RPMI8226 (cell line): ENCODE measurements at places on chromosomes 7 and 10.

DNA sequence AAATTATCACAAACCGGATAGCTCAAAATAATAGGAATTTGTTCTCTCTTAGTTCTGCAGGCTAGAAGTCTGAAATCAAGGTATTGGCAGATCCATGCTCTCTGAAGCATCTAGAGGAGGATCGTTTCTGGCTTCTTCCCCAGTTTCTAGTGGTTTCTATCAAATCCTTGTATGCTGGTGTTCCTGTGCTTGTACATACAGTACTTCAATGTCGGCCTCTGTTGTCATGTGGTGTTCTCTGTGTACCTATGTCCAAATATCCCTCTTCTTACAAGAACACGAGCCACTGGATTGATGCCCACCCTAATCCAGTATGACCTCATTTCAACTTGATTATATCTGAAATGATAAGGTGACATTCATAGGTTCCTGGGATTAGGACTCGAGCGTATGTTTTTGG is 9.8 kb upstream of the TAX1BP1 start:
- no peak for DNase-seq

GRCh38 chr7:119281181-119281846 is 991.7 kb upstream of the KCND2 start:
- DNase-seq = no peak

- no peak for DNase-seq
These were observed 147.9 kb downstream of the DGKB start for GRCh38 chr7:14754631-14755030.

DNA sequence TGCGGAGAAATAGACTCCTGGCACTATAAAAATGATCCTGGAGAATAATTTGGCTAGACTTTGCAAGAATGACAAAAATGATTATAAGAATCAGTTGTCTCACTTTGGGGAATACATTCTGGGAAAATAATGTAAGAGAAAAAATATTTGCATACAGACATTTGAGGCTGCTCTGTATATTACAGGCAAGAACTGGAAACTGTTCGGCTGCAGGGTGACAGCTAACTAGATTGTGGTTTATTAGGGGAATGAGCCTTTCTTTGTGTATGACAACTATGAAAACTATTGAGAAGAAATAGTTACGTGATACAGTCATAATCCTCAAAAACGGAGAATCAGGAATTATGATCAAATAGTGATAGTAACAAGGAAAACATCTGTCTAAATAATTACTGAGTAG is 8.6 kb downstream of the TRIM56 start:
- no peak for DNase-seq

DNA sequence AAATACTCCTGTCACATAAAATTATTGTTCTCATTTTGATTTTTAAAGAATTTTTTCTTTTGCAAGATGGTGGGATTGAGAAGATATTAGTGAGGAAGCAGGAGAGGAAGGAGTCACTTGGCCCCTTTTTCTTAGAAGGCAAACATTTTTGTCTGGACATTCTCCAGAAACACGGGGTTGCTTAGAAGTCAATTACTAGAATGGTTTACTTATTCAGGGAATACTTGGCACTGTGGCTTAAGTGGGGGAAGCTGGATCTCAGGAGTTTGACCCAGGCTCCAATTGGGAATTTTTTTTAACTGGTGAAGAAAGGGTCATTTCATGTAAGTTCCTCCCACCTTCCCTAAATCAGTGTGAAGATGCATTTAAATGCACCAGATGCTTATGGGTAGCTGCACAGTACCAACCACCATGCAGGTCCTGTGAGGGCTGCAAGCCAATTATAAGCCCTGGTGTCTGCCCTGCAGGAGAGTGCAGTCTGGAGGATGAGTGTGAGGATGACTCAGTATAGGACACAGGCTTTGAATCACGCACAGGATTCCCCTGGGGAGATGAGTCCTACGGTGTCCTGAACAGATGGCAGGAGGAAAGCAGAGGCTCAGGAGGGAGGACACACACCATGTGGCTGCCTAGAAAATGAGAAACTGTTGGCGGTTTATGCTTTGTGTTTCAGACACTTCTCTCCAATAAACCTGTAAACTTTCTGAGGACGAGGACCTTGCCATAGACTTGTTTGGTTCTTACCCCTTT is 299.1 kb downstream of the PLXNA4 start:
- no peak for DNase-seq

- DNase-seq = no peak
These were observed 276.7 kb downstream of the KIF20B start for GRCh38 chr10:89978081-89978480.

DNA sequence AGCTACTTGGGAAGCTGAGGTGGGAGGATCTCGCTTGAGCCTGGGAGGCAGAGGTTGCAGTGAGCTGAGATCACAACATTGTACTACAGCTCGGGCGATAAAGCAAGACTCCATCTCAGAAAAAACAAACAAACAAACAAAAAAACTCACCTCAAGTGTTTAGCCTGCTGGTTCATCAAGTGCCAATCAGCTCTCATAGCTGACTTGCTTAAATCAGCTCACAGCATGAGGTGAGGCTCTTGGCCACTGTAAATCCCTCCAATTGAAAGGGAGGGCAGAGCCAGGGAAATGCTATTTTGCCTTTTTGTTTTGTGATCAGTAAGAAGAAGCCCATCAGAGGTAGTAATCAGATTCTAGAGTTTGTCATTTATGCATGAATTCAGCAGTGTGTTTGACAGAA is 112.3 kb downstream of the RAB11FIP2 start:
- no peak for DNase-seq

DNA sequence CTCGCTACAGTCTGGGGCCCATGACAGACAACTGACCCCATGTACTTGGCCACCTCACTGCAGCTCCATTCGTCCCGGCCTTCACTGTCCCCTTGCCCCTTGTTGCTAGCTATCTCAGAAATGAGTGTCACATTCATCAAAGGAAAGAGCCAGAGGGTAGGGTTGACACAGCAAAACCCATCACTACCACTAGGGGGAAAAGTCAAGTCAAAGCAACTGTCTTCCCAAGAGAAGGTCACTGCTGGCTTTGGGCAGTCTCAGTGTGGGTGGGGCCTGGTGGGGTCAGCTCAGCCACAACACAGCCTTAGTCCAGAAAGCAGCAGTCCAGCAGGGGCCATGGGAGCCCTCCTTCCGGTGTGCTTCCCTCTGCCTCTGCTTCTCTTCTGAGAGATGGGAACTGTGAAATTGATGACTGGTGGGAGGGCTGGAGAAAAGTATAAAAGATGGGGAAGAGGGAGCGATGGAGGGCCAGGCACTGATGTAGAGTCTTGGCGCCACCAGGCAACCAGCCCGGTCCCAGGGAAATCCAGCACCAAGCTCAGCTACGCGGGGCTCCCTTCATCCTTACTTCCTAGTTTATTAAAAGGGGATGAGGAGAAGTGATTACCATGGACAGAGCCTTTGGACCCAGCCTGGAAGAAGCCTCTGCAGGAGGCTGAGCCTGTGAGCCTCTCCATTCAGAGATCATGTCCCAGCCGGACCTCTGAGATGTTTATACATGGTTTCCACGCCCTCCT is 58.0 kb downstream of the PLXNA4 start:
- peak; percentile 52 for DNase-seq

- no peak for DNase-seq
These were observed 214.3 kb downstream of the JAZF1 start for GRCh38 chr7:27966219-27966780.
